NCI-H146 (cell line): ENCODE measurements at places on chromosomes 7 and 10.

GRCh38 chr7:16590424-16590823, 55.1 kb downstream of the ANKMY2 start:
- peak; percentile 2 for DNase-seq

- no peak for DNase-seq
Measured at GRCh38 chr7:80420876-80421275, 91.0 kb downstream of the GNAT3 start.

- peak; percentile 6 for DNase-seq
Measured at GRCh38 chr7:131305152-131305551, 22.5 kb upstream of the MKLN1 start.

DNA sequence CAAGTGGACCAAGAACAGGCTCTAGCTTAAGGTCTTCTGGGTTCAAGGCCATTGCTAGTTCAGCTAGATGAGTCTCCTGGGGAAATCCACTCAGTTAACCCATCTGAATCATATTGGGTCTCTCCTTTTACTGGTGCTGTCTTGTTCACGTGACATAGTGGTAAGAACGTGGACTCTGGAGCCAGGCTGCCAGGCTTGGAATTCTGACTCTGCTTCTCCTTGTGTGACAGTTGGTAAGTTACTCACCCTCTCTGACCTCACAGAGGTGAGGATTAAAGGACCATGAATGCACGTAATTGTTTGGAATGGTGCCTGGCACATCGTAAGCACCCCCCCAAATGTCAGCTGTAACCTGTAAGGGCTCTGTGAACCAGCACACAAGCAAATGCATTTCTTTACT, 9.7 kb upstream of the CALU start:
- DNase-seq, result no peak

- no peak for DNase-seq
Measured at GRCh38 chr7:2287745-2288144, 26.5 kb downstream of the SNX8 start.

DNA sequence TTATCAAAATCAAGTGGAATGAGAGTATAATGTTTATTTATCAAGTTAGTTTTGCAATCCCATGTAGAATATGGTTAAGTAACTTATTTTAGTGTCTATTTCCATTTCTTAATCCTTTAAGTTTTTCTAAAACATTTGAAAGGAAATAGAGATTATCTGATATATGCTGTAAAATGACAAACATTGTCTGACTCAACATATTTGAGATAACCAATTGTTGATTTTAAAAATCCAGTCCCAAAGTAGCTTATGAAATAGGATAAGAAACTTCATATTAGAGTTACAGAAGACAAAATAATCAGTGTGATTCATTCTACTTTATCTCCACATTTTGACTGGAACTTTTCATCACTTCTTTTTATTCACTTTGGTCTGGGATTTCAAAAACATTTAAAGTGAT, 38.7 kb upstream of the CDK1 start:
- DNase-seq, result no peak

DNA sequence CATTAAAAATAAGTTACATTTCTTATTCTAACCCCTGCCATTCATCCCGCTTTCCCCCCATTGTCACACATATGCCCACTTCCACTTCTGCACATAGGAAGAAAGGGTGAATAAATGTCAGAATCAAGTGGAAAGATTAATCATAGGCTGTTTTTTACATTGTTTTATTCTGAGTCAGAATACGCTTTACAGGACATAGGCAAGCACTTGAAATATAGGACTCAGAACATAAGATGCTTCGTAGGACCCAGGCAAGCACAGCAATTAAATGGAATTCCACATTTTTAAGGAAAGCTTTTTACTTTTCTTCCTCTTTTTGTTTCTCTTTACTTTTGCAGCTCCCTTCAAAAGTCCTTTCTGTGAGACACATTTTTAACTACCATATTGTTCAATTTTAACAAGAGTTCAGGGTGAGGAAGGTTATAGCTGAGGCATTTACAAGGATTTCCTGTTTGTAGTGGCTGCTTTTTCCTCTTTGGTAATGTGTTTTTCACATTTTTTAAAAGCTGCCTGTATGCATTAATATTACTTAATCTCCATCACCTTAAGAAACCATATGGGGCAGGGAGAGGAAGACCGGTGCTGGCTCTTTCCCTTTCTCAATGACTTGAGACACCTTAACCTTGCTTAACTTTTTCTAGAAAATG, 130.0 kb downstream of the TES start:
- DNase-seq, result no peak

DNA sequence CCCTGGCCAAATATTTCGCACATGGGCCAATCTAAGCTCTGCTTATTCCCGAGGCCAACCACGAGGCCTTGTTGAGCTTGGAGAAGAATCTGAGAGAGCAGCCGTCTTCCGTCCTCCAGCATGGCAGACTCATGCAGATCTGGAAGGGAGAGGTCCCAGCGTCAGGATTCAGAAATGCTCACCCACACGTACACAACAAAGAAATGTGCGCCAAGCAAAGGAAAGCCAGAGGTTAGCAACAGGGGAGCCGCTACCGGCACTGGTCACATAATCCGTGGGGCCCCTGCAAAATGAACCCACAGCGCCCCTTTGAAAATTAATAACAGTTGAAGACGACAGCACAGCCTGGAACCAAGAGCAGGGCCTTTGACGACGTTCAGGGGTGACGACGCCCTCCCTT, 25.4 kb upstream of the PRKAG2 start:
- DNase-seq, result no peak

DNA sequence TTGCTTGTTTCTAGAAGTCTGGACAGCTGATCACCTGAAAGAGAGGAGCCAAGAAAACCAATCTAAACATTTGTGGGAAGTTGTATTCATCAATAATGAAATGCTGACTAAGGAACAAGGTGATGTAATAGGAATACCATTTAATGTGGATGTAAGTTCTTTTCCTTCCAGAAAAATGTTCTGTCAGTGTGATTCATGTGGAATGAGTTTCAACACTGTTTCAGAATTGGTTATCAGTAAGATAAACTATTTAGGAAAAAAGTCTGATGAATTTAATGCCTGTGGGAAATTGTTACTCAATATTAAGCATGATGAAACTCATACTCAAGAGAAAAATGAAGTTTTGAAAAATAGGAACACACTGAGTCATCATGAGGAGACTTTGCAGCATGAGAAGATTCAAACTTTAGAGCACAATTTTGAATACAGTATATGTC, 39.8 kb upstream of the ZNF37A start:
- no peak for DNase-seq

DNA sequence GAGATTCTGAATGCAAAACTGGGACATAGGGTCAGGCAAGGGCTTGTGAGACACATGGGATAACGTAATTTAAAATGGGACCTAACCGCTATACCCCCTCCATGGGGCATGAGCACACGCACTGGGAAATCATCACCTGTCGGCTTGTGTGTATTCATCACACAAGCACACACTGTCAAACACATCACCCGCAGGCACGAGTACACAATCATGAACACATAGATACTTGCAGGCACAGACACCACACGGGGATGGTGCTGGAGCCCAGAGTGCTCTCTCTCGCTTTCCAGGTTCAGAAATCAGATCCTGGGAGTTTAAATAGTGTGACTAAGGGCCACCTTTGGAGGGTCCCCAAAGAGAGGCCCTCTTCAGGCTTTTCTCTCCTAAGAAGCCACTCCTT, 19.6 kb upstream of the TLX1 start:
- no peak for DNase-seq

DNA sequence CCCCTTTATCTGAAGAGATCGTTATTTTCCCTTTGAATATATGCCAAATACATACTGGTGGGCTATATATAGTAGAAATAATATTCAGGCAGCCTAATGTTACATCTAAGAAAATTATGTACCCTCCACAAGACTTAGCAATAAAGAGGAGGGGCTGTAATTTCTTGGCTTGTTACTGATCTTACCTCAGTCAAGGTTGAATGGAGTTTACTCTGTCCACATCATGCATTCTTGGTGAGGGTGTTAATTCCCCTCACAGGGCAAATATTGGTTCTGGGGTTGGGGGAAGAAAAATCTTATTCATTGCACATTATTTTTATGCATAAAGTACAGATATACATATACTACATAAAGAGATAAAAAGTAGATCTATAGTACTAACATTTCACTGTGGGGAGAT, 145.8 kb upstream of the ANK3 start:
- peak; percentile 6 for DNase-seq

DNA sequence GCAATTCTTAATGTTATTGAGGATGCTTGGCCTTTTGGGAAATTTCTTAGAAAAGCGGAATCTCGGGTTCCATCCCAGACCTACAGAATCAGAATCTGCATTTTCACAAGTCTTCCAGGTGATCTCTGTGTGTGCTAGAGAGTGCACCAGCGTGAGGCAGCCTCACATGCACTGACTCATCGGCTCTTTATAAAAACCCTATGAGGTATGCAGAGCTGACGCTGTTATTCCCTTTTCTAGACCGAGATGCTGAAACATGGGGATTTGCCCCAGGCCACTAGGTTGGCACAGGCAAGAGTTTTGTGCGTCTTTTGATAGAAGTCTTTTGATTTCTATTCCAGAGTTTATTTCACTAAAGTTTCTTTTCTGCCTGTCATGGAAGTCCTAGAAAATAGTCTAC, 61.2 kb downstream of the CDCA7L start:
- DNase-seq, result no peak

- no peak for DNase-seq
Measured at GRCh38 chr7:28245123-28245878, 64.7 kb upstream of the JAZF1 start.

DNA sequence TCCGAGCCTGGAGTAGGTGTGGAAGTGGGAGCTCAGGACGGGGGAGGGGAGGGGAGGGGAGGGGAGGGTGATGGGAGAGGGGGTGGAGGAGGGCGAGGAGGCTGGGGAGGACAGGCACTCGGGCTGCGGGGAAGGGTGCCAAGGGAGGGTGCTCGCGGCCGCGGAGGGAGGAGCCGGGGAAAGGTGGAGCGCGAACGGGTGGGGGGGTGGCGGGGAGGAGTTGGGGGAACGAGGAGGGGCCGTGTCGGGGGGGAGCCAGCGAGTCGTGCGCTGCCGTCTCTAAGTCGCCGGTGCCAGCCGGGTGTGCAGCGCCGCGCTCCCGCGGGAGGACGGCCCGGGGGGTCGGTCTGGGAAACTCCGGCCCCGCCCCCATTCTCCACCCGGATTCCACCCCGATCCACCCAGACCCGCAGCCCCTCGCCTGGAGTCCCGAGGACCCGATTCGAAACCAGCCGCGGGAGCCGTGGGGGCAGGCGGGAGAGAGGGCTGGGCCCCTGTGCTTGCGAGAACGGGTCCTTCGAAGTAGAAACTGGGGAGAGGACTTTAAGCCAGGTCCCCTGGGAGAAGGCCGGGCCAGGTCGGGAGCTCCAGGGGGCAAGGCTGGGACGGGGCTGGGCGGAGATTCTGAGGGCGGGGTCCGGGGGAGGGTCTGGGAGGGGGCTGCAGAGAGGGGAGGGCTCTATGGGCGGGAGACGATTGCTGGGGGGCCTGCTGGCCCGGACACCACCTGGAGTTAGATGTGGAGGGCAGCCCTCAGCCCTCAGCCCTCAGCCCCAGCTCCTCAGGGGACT, at the start of gene ZNF467:
Gene ZNF467, minus strand, starts transcription at position 143 of the 791 bp plus-strand sequence. CDS start 2,556 bp downstream, outside the sequence.
- peak; percentile 31 for DNase-seq

- no peak for DNase-seq
Measured at GRCh38 chr10:70403483-70404035, 386 bp upstream of the EIF4EBP2 start.
